ENCODE measurements at places on chromosomes 1 and 21.

GRCh38 chr21:25986928-25987327 lies 183.6 kb downstream of the APP start:
- DNase-seq: no peak

- no peak for DNase-seq
These were observed 273.2 kb downstream of the GRIK3 start for GRCh38 chr1:36761113-36761512.

- no peak for DNase-seq
These were observed 115.3 kb upstream of the IFFO2 start for GRCh38 chr1:19071674-19072281.

DNA sequence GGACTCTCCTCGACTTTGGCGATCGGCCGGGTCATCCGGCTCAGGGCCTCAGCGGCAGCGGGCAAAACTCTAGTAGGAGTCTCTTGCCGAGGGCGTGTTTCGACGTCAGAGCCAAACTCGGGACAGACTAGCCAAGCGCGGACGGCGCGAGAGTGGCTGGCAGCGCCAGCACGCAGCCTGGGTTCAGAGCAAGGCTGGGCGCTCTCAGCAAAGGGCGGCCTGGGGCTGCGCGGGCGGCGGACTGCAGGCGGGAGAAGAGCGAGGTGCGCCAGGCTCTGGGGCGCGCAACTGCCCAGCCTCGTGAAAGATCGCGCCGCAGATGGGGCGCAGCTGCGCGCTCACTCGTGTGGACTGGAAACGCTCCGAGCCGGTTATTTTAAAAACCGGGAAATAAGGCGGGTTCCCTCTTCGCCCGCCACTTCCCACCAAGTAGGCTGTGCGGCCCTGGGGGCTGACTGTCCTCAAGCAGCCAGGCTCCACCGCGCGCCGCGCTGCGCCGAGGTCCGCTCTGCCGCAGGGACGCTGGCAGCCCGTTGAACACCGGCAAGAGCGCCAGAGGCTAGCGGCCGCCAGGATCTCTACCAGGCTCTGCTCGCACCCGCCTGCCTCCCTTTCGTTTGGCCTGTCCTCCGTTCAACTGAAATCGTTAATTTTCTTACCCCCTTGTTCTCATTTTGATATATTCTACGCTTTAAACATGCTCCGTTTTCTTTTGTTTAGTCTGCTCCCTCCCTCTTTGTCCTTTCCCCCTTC lies 2.4 kb downstream of the ALX3 start:
- DNase-seq: no peak

GRCh38 chr1:7558041-7558461 lies 213.0 kb upstream of the VAMP3 start:
- no peak for DNase-seq

GRCh38 chr1:116545359-116545705 lies 25.5 kb downstream of the CD58 start:
- DNase-seq: no peak

GRCh38 chr1:99659755-99660210 lies 13.9 kb downstream of the PALMD start:
- DNase-seq: no peak

GRCh38 chr1:65910432-65910831 lies 117.7 kb downstream of the PDE4B start:
- no peak for DNase-seq

DNA sequence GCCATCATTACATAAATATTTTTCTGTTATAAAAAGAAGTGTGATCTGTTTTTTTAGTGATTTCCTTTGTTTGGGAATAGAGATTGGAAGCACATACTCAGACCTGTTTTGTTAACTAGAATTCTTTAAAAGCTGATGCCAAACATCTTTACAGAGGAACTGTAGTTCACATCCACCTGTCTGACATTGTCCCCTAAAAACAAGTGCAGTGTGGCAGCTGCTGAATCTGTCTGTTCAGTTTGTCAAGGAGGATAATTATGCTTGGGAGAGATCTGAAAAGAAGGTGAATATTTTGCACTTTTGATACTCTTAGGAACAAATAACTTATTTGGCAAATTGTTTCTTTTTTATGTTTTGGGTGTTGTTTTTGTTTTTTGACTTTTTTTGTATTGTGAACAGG lies 13.6 kb downstream of the AGMAT start:
- no peak for DNase-seq

All from NCI-H2081 (cell line).